ENCODE measurements at places on chromosomes 1 and 21.

- no peak for DNase-seq
These were observed at the start of gene IGSF21 for GRCh38 chr1:18107369-18108298. IGSF21 (plus strand) TSS chr1:18107798; CDS start chr1:18108129, 331 bp downstream.

DNA sequence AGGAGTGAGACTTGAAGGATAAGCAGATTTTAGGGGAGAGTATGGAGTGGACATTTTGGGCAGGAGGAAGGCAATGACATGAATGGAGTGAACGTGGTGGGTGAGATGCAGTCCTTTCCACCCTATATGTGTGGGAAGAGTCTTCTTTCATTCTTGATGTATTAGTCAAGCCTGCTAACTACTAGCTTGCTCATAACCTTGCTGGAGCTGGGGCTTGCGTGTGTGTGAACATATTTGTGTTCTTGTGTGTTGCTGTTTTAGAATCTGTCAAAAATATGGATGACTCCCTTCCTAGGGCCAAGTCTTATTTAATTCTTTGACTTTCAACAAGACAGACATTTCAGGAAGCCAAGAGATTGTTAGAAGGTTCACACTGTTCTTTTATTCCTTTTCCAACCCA is 132.7 kb downstream of the UCK2 start:
- DNase-seq, result no peak

- peak; percentile 26 for DNase-seq
These were observed 25.9 kb upstream of the DNAJC11 start for GRCh38 chr1:6727535-6727934.

DNA sequence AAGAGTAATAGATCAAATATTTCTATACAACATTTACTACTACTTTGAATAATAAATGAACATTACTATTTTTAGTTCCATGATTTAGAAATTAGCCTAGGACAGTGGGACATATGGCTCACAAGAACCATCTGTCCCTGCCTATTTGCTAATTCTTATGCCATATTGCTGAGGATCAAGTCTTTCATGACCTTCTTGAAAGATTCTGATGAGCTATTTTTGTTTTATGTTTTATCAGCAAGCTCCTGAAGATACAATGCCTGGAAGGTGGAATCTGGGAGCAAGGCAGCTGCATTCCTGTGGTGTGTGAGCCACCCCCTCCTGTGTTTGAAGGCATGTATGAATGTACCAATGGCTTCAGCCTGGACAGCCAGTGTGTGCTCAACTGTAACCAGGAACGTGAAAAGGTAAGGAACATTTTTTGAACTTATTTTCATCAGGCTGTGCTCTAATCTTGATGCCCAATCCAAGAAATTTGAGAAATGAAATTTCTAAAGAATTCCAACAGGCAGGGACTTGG is 326.7 kb downstream of the PAPPA2 start:
- DNase-seq, result peak; percentile 17

GRCh38 chr1:214385428-214385827 is 104.5 kb downstream of the SMYD2 start:
- DNase-seq, result no peak

DNA sequence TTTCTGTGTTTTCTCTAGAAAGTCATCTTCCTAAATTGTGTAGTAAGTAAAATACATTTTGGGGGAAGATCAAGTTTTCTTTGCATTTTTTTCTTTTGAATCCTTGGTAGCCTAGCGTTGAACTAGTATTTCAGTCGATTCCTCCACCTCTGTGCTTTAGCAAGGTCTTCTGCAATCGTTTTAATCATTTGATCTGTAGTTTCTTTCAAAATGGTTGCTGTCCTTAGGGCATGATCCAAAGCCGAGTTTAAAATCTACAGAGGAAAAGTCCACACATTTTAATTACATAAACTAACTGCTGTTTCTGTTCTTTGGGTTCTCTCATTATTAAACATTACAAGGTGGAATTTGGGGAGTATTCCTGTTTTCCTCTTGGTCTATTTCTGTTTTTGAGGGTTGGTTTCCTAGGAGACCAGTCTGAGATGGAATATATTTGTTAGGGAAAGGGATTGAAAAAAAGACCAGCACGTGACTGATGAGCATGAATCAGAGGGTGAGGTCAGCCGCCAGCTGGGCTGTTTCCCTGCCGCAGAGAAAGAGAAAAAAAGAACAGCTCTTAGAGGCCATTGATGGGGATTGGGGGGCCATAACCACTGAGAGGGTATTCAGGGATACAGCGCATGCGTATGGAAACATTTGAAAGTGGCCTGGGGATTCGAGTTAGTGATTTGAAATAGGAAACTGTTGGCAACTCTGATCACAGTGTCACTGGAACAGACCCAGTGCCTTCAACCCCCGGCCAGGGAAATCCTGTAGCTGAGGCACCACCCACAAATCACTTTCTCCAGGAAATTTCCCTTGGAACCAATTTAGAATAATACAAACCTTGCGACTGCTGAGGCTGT is 40.6 kb downstream of the AKNAD1 start:
- peak; percentile 72 for DNase-seq

DNA sequence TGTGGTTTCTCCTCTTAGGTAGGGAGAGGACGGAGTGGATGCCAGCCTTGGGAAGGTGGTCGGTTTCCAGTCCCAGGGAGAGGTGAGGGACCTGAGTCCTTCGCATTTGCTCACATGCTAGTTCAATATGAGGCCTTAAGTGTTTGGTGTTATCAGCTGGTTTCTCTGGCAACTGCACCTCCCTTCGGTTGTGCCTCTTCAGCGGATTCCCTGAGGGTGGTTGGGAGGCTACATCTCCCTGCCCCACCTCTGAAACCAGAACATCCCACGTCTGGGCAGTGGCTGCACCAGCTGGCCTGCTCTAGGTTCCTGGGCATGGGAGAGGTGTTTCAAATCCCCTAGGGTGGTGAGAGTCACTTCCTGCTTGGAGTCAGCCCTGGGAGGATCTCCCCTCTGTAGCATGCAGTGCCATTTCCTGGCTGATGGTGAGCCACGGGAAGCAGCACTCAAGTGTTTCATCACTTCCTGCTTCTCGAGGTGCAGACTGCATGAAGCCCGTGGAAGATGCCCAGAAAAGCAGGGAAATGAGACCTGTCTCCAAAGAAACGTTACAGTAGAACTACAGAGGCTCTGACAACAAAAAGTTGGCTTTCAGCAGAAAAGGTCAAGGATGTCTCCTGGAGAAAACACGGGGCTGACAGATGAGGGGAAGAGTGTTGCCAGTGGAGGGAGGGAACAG is 4.5 kb downstream of the TMEM125 start:
- no peak for DNase-seq

GRCh38 chr1:118075116-118075515 is 109.9 kb downstream of the SPAG17 start:
- DNase-seq, result no peak
